ENCODE measurements at places on chromosomes 12 and 14. TPM values are rescaled to one million over a fixed set of nuclear protein-coding genes. Genes with fewer than 3 reads are reported as not detected.

- H3K27ac ChIP-seq: no peak overlapping the region
- no peaks in the 10 kb centered on the region for H3K36me3 ChIP-seq
- no peak overlapping the region for H3K4me3 ChIP-seq
- H3K4me1 ChIP-seq: peaks cover 9% of the 10 kb centered on the region
- no peak for DNase-seq
Observed at GRCh38 chr12:94722664-94723063, 72.3 kb upstream of the TMCC3 start.

DNA sequence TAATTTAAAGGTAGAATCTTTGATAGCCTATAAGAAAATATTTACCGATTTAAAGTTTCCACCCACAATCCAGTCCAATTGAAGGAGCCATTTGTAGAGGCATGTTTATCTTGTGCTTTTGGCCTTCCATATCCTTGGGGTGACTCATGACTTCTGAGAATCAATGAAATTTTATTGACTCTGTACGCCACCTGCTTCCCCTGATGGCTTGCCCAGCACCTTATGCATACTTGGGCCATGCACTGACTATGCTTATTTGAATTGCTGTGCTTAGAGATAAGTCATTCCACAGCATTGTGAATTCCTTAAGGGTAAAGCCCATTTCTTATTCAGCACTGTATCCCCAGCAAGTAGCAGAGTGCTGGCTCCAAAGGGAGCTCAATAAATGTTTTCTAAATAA is 954.8 kb upstream of the SEL1L start:
- H3K27me3 ChIP-seq: no peaks in the 10 kb centered on the region
- no peaks in the 10 kb centered on the region for H3K36me3 ChIP-seq
- no peak for DNase-seq

Gene SINHCAF
- 20.2 TPM for polyA plus RNA-seq

DNA sequence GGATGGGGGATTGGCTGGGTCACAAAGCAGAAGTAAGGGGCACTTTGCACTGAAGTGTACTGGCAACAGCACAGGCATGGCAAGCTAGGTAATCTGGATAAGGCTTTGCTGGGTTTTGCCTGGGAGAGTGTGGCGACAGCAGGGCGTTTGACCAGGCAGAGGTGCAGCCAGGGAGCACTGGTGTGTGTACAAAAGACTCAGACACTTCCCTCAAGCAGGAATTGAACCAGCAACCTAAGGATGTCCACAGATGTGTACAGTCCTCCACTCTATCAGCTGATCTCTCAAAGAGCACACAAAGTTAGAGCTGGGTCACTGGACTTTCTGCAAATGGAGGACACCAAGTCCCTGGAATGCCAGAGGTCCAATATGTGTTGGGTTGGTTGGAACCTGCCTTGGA is 15.4 kb upstream of the RNASE4 start:
- no peak for DNase-seq
- H3K36me3 ChIP-seq: no peaks in the 10 kb centered on the region
- H3K27ac ChIP-seq: no peak overlapping the region
- no peaks in the 10 kb centered on the region for H3K27me3 ChIP-seq

Gene OASL
- 14.9 TPM for polyA plus RNA-seq

Gene TCL1B
- polyA plus RNA-seq: not detected

DNA sequence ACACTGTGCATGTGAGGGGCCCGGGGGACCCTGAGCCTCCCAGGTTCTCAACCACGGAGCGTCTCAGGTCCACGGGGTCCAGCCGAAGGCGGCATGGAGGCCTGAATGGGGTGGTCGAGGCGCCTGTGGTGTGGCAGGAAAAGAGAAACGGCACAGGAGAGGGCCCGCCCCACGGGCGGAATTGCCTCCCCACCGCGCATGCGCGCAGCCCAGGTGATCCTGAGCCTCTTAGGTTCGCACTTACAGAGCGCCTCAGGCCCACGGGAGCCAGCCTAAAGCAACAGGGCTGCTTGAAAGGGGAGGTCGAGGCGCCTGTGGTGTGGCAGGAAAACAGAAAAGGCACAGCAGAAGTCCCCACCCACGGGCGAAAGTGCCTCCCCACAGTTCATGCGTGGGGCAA is 311.0 kb downstream of the ALG10 start:
- no peaks in the 10 kb centered on the region for H3K27me3 ChIP-seq
- H3K4me3 ChIP-seq: no peak overlapping the region
- H3K4me1 ChIP-seq: no peaks in the 10 kb centered on the region
- no peak for DNase-seq

DNA sequence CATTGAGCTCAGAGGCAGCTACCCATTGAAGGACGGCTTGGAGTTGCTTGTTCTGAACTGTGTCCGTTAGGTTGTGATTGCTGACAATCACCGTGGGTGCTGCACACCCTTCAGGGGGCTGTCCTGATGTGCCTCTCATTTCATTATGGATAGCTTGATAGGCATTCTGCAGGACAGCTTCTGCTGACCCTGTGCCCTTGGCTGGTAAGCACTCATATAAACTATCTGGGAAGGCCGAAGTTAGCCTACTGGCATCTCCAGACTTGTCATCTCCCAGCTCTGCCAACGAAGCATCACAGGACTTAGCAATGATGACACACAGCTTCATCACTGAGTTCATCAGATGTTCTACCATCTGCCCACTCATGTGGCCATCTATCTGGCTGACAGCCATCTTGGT is 22.3 kb downstream of the AKAP3 start:
- no peaks in the 10 kb centered on the region for H3K27me3 ChIP-seq
- DNase-seq: no peak
- no peak overlapping the region for H3K27ac ChIP-seq
- H3K4me3 ChIP-seq: no peak overlapping the region
- no peaks in the 10 kb centered on the region for H3K4me1 ChIP-seq

Gene NEUROD4
- polyA plus RNA-seq: not detected

DNA sequence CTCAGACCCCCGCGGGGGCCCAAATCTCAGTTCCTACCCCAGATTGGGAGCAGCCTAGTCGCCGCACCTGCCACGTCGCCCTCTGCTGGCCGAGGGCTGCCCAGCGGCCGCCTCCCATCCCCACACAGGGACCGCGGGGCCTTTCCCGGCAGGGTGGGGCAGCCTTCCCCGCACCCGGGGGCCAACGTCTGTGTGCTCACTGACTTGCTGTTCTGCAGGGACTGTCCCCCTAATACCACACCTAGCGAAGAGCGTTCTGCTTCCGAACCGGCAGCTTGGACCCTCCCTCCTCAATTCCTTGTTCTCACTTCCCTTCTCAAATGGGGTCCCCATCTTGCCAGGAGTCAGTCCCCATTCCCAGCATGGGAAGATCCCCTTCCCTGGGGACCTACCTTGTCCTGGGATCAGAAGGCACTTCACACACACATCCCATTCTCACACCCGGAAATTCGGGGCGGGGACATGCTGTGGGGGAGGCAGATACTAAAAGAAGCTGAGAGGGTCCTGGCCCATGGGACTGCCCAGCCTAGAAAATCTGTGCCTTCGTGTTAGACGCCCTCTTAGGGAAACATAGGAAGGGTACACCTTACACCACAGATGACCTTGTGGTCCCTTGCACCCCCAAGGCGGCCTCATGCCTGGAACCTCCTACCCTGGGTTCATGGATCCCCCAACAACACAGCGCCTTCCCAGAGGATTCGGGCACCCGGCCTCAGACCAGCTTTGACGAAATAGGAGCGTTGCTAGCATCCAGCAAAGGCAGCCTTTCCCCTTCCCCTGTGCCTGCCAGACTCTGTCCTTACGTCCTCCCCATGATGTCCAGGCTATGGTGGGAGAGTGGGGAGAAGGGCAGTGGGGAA is 16.4 kb downstream of the ACVRL1 start:
- peak; percentile 69 for DNase-seq
- H3K4me1 ChIP-seq: peaks cover 25% of the 10 kb centered on the region
- H3K27ac ChIP-seq: peak overlapping the region; percentile 92
- H3K27me3 ChIP-seq: no peaks in the 10 kb centered on the region
- no peak overlapping the region for H3K4me3 ChIP-seq

Gene STRN3
- polyA plus RNA-seq: 3.8 TPM

Gene LTA4H
- 647 TPM for polyA plus RNA-seq

Gene CLEC1B
- polyA plus RNA-seq: 3.5 TPM

Gene LTBP2
- polyA plus RNA-seq: 0.04 TPM

Gene SCFD1
- 9.8 TPM for polyA plus RNA-seq

DNA sequence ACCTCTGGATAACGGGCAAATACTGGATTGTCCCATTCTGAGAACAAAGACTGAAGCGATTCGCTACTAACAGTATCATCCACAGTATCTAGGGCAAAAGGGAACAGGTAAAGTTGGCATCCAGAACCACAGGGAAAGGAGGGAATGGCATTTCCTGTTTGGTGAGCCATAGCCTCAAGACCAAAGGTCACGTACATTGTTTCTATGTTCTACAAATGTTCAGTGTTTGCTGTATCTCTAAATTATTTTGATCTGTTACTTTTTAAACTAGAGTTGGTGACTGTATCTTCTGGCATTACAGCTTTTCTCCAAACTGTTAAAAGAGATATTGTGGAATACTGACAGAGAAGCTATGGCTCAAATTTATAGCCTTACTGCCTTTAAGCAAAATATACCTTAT is 9.7 kb downstream of the MLH3 start:
- no peak overlapping the region for H3K27ac ChIP-seq
- no peaks in the 10 kb centered on the region for H3K4me1 ChIP-seq

GRCh38 chr14:84074626-84075025 is 1455.3 kb upstream of the FLRT2 start:
- H3K36me3 ChIP-seq: no peaks in the 10 kb centered on the region
- no peak overlapping the region for H3K27ac ChIP-seq
- H3K27me3 ChIP-seq: no peaks in the 10 kb centered on the region
- no peak for DNase-seq
- H3K4me3 ChIP-seq: no peak overlapping the region

Gene SLC25A47
- polyA plus RNA-seq: not detected

Gene TM7SF3
- polyA plus RNA-seq: 71.7 TPM

DNA sequence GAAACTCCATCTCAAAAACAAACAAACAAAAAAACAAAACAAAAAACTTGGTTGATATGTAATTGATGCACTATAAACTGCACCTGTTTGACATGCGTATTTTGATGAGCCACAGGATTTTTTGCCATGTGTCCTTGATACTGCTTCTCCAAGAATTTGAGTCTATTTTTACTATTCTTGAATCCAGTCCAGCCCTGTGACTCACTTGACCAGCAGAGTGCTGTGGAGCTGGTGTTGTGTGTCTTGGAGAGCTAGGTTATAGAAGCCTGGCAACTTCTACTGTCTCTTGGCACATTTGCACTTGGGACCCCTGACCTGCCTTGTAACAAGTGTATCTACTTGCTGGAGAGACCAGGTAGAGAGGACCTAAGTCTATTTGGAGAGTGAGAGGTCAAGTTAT is 52.0 kb downstream of the KLRG1 start:
- no peaks in the 10 kb centered on the region for H3K27me3 ChIP-seq
- H3K4me1 ChIP-seq: no peaks in the 10 kb centered on the region
- H3K27ac ChIP-seq: no peak overlapping the region

DNA sequence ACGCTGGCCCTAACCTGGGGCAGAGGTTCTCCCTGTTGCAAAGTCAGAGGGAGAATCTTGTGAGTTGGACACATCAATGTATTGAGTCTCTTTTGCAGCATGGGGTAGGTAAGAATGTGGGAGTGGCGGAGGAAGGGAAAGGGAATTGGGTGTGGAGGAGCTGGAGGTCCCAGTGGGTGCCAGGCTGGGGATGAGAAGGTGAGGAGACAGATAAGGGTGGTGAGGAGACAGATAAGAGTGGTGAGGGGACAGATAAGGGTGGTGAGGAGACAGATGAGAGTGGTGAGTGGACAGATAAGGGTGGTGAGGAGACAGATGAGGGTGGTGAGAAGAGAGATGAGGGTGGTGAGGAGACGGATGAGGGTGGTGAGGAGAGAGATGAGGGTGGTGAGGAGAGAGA is 72.9 kb upstream of the SFSWAP start:
- no peak overlapping the region for H3K27ac ChIP-seq
- H3K4me3 ChIP-seq: no peak overlapping the region
- no peak for DNase-seq
- H3K27me3 ChIP-seq: no peaks in the 10 kb centered on the region

DNA sequence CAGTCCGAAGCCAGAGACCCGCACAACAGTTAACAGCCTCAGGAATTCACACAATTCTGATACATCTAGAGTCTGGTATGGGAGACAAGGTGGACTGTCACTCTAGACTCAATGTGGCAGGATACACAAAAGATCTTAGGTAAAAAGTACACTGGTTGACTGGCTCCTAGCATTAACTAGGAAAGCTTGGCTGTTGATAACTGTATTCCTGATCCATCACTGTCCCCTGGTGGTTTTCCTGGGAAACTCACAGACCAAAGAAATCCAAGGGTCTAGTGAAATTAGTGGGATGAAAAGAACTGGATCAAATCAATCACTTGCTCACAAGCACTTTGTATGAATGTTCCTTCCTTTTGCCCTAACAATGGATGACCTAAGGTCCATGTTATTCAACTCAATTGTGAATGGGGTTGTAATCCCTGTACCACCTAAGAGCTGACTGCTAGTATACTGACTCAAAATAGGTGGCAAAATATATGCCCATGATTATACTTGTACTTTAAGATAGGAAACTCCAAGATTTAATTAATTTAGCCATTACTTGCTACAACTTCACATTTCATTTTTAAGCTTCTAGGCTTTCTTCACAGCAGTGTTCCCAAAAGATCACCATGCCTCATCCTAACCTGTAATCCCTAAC is 14.0 kb downstream of the NPC2 start:
- no peak for DNase-seq
- no peak overlapping the region for H3K4me3 ChIP-seq
- H3K27me3 ChIP-seq: no peaks in the 10 kb centered on the region
- no peak overlapping the region for H3K27ac ChIP-seq

DNA sequence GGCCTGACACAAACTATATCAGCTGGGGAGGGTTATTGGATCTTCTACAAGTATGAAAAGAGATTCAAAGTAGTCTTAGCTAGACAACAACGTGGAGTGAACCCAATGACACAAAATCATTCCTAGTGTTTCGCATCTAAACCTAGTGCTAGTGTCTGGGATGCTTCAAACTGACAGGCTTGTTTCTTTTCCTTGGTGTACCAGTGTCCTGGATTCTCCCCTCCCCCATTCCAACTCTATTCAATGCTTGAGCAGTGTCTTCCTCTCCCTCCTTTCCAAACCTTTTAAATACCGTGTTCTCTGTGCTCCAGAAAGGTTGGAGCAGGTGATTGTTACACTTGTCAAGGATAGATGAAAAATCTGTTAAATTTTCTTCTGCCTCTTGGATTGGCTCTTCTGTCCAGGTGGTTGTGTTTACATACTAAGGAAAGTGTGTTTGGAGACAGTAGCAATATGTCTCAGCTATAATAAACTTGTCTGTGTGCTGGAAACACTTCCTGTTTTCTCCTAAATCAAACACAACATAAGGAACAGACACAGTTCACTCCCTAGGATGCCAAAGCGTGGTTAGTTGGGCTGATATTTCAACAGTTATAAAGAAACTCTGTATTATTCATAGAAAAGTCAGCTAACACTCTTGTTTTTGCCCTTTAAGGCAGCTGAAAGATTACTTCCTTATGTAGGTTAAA is 14.4 kb upstream of the GUCY2C start:
- no peaks in the 10 kb centered on the region for H3K27me3 ChIP-seq
- no peak overlapping the region for H3K27ac ChIP-seq
- H3K36me3 ChIP-seq: no peaks in the 10 kb centered on the region
- no peak for DNase-seq

Data from CD14-positive monocyte (primary cell).